Ovary (tissue), 10 donors: ENCODE measurements at places on chromosomes 2 and 18. TPM values are rescaled to one million over a fixed set of nuclear protein-coding genes. Genes with fewer than 3 reads are reported as not detected.
A peak's percentile ranks its signal among the peaks of the same experiment; 100 is the strongest.

Gene TBR1
- polyA plus RNA-seq: not detected

Gene ZNF516
- polyA plus RNA-seq: 13.5 TPM

Gene KIAA2012
- polyA plus RNA-seq: 0.05 TPM

DNA sequence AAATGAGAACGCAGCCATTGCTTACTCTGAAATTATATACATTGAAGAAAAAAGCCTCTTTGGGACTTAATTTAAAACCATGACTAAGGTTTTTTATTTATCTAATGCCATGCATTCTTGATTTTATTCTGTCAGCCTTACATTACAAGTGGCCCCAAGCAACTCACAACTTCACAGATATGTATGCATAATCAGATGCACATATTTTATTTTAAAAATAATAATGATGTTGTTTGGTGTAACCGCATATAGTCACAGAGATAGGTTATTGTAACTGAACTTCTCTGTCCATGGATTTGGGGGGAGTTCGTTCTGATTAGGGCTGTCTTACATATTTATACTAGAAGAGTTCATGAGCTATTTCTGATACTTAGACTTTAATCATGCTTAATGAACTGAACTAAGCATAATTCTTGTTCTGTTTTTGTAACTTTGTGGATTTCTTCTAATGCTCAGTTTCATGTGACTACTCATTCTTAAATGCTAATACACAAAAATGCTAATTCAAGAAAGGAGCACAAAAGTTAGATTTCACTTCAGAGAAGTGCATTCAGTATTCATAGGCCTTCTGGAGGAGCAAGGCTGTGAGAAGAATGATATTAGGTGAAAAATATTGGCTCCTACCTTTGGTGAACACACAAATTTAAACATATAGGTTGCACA is 26.2 kb downstream of the MEIS1 start:
- no peak for DNase-seq

- peak; percentile 18 for DNase-seq
These were observed 1.6 kb downstream of the LONRF2 start for GRCh38 chr2:100320547-100321178.

DNA sequence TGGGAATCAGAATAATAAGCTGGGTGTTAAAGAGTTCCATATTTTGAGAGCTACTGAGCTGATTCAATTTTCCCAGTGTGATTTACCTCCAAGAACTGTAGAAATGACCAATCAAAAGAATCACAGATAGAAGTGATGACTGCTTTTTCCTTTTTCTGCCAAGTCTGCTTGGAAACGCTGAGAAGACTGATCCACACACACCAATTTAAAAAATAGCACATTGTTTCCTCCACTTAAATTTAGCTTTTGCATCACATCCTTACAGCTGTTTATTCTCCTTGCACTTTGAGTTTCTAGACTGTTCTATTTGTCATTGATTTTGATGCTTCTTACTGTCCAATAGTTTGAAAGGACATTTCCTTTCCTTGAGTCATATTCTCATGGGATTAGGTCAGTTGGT is 590.3 kb upstream of the CHAC2 start:
- DNase-seq: no peak

DNA sequence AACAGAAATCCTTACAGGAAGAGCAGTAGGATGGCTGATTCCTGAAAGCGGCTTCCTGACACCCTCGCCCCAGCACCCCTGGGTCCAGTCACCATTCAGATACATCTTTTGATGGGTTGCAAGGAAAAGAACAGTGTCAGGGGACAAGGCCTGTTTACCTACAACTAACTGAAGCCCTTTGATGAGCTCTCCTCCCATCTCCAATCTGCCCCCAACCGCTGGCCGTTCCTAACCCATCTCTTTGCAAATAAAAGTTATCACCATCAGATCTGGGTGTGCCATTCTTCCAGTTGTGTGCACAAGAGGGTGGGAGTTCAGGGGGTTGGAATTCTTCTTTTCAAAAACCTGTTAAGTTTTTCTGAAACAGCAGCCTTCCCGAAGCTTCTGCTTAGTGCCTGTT is 48.9 kb downstream of the ARL4C start:
- DNase-seq: no peak

DNA sequence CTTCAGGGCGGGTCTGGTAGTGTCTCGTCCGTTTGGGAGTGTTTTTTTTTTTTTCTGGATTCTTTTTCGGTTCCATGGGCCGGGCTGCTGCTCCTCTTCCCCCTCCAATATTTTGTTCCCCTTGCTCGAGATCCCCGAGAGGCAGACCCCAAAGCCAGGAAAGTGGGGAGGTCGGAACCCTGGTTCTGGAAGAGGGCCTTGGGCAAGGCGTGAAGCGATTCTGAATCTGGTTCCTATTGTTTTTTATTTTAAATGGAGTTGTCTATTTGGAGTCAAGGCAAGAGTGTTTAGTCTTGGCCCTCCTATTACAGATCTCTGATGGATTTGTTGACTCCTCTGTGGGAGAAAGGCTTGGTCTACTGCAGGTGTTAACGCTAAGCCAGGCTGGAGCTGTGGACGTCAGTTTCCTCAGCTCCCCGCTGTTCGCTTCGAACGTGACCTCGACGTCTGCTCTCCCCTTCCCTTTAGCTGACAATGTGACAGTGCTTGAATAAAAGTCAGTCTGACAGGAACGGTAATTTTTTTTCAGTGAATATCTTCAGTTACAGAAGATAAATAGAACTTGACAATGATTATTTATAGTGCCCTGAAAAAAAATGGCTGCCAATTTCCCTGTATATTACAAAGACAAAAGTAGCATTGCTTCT is 683 bp upstream of the DNAJC27 start:
- peak; percentile 41 for DNase-seq

GRCh38 chr18:10798727-10799550 is 273.1 kb downstream of the NAPG start:
- no peak for DNase-seq

DNA sequence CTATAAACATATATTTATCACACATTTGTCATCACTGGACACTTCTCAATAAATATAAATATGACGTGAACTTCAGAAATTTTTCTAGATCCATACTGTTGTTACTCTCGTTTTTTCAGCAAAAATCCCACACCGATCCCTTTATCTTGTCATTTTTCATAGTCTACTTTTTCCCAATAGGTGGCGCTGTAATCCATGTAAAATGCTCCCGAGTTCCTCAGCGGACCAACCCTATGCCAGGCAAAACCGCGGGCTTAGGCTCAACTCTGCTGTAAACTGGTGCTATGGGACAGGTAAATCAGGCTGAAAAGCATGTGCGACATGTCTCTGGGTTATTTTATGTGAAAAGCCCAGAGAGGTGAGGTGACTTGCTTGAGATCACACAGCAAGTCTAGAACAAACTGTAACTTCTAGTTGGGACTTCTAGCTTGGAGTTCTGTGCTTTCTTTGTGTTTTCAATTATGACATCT is 104.0 kb downstream of the COBLL1 start:
- DNase-seq: peak; percentile 58

DNA sequence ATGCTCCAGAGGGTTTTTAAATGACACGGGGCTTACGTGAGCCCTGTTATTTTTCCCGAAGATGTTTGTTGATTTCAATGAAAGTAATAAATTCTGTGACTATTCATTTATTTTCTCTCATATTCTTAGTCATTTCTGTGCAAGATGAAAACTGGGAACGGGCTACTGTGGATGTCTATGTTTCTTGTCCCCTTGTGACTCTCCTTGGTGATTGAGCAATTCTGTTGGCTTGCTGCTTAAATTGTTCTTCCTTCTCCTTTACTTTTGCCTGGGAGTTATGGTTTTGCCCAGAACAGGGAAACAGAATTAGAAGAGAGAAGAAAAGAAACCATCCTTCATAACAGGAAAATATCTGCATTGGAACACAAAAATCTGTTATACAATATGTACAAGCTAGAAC is 508.2 kb upstream of the DSEL start:
- no peak for DNase-seq

GRCh38 chr2:113700186-113700841 is 56.1 kb downstream of the SLC35F5 start:
- DNase-seq: no peak
